ENCODE measurements at places on chromosomes 4 and X.
A peak's percentile ranks its signal among the peaks of the same experiment; 100 is the strongest.

DNA sequence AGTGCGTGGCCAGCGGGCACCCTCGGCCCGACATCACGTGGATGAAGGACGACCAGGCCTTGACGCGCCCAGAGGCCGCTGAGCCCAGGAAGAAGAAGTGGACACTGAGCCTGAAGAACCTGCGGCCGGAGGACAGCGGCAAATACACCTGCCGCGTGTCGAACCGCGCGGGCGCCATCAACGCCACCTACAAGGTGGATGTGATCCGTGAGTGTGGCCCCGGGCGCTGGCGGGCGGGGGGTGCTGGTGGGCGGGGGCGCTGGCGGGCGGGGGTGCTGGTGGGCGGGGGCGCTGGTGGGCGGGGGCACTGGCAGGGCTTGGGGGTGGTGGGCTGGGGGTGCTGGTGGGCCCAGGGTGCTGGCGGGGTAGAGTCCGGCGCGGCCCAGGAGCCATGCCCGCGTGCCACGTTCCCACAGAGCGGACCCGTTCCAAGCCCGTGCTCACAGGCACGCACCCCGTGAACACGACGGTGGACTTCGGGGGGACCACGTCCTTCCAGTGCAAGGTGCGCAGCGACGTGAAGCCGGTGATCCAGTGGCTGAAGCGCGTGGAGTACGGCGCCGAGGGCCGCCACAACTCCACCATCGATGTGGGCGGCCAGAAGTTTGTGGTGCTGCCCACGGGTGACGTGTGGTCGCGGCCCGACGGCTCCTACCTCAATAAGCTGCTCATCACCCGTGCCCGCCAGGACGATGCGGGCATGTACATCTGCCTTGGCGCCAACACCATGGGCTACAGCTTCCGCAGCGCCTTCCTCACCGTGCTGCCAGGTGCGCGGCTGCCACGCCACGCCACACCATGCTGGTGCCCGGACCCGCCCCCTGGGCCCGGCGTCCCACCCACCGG is 12.7 kb downstream of the FGFRL1 start:
- DNase-seq: no peak

- DNase-seq: no peak
Measured at GRCh38 chr4:38738940-38739803, 43.6 kb downstream of the TLR10 start.

- peak; percentile 85 for DNase-seq
Measured at GRCh38 chr4:52659001-52659721, at the start of gene USP46. USP46 (minus strand) TSS chr4:52659301; CDS start chr4:52659150, 151 bp downstream.

DNA sequence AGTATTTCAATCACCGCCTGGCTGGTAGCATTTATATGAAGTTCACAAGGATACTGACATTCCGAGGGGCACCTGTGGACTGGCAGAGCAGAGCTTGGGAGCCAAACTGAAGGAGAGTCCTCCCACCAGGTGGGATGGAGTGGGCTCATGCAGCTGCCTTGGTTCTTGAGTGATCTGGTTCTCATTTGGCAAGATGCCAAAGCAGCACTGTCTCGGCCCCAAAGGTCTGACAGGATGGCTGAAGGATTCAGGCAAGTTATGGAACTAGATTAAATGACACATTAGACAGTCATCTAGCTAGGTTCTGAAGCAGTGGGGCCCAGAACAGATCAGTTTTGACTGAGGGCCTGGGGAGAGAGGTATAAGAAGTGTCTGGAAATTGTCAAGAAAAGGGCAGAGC is 3.2 kb downstream of the FGF16 start:
- no peak for DNase-seq

- no peak for DNase-seq
Measured at GRCh38 chr4:102217345-102217744, 127.9 kb downstream of the SLC39A8 start.

DNA sequence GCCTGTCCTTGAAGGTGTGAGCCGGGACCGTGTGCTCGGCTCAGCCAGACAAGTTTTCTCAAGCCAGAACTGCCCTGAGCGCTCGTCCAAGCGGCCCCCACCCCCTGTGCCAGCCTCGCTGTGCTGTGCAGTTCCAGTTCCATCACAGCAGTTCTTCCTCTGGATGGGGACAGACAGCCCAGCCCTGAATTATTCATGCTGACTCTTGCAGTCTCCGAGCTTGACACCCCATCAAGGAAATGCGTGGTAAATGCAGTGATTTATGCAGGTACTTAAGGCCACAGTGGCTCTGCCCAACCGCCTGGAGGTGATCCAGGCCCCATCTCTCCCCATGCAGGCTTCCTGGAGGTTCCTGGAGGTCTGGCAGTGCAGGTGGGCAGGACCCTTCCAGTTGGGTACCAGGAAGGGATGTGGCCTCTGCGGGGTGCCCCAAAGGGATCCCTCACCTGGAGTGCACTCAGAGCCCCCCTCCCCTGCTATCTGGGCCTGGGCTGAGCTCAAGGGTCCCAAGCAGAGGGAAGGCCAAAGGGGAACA is 44.8 kb upstream of the HMX1 start:
- DNase-seq: no peak

DNA sequence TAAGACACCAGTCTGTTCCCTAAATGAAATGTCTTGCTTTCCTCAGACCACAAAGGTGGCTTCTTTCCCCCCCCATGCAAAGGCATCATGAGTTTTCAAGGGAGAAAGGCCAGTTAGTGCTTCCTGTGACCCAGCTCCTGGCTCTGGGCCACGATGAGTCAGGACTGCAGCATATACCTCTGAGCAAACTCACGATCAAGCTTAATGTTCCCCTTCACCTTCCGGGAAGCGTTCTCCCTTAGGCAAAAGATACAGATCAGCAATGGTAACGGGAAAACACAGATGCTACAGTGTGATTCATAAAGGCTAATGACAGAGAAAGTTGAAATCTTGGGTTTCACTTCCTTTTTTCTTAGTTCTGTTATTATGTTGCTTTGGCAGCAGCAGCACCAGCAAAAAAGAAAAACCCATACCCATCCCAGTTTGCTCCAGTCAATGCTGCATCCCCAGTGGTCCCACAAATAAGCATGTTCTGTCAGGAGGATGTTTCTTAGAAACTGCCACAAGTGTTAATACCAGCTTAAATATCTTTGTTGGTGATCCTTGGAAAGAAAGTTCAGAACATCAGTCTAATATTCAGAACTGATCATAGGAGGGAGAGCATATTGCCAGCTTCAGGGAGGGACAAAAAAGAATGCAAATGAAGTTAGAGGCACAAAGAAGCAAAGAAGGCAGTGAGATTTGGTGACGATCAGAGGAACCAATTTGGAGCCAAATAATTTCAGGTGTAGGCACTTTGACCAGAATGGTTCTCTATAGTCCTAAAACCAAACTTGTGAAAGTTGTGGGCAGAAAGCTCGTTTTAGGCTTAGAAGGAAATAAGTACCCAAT is 41.2 kb downstream of the LONRF3 start:
- no peak for DNase-seq

DNA sequence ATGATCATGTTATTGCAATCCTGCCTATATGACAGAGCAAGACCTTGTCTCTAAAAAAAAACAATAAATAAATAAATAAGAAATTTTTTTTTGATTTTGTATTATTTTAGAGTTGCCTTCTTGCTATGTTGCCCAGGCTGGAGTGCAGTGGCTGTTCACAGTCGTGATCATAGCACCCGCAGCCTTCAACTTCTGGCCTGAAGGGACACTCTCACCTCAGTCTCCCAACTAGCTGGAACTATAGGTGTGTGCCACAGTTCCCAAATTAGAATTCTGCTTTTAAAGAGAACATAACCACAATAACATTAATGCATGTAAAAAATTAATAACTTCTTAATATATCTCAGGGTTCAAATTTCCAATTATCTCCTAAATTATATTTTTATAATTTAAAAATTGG is 7.8 kb downstream of the YIPF6 start:
- DNase-seq: no peak
